Osteoblast (primary cell): ENCODE measurements at places on chromosomes 7 and 10. TPM values are rescaled to one million over a fixed set of nuclear protein-coding genes. Genes with fewer than 3 reads are reported as not detected.

The NFE2L3 gene
- 0.59 and 1.4 TPM in 2 replicates for total RNA-seq

The FAM20C gene
- total RNA-seq = 38.6 and 46.0 TPM in 2 replicates

The TAS2R5 gene
- total RNA-seq = 0.72 and 1.8 TPM in 2 replicates

The NEBL gene
- under 0.01 and 0.29 TPM in 2 replicates for total RNA-seq

The ASZ1 gene
- total RNA-seq = not detected in 2 replicates

The AKR1E2 gene
- 15.6 and 17.7 TPM in 2 replicates for total RNA-seq

The SRRM3 gene
- total RNA-seq = 0.29 and 0.36 TPM in 2 replicates

The GCK gene
- total RNA-seq = not detected in 2 replicates

The PON3 gene
- total RNA-seq = 0.72 and 0.88 TPM in 2 replicates

The HKDC1 gene
- 0.29 and 2.9 TPM in 2 replicates for total RNA-seq
